ENCODE measurements at places on chromosomes 1 and 21.

DNA sequence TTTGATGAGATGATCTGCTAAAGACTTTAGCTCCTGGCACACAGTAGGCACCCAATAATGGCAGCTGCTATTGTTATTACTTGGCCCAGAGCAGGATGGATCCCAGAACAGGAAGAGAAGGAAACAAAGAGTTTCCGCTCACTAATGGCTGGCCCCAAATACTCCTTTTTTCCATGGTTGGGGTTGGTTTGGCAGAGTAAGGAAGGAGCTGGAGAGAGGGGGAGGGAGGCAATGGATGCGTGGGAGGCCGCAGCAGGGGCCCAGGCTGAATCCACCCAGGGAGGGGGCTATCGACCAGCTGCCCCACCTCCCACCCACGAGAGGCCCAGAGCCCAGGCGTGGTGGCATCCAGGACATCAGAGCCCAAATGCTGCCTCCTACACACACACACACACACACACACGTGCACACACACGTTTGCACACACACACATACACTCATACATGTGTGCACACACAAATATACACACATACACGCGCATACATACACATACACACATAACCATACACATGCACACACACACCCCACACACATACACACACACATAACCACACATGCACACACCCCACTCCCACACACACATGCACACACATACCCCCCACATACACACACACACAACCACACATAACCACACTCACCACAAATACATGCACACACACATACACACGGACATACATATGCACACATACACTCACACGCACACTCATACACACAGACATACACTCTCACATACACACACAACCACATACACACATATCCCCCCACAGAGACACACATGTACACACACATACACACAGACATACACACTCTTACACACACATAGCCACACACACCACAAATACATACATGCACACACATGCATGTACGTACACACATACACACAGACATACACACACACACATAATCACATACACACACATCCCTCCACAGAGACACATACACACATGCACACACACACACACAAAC lies 25.2 kb downstream of the C1QB start:
- no peaks in the 10 kb centered on the region for H3K4me1 ChIP-seq
- no peak overlapping the region for H3K27ac ChIP-seq
- DNase-seq, result no peak
- H3K4me3 ChIP-seq, result no peak overlapping the region
- no peaks in the 10 kb centered on the region for H3K36me3 ChIP-seq

DNA sequence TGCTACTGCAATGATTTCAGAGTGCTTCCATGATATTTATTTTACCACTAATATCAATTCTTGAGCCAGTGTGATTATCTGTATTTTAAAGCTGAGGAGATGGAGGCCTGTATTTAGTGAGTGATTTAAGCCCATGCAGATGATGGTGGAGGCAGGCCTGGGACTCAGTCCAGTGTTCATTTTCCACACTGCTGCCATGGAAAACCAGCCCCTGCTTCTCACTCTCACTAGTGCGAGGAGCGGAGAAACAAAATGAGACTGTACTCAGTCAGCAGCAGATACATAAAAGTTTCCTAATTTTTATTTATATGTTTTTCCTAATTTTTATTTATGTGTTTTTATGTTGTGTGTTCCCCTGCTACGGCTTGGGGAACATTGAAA lies 32.8 kb downstream of the LRRC8B start:
- H3K4me1 ChIP-seq, result peaks cover 54% of the 10 kb centered on the region
- no peak overlapping the region for H3K27ac ChIP-seq
- no peaks in the 10 kb centered on the region for H3K27me3 ChIP-seq
- no peak overlapping the region for H3K4me3 ChIP-seq
- H3K36me3 ChIP-seq, result peaks cover 72% of the 10 kb centered on the region

GRCh38 chr1:98429965-98430443 lies 231.5 kb upstream of the SNX7 start:
- H3K4me3 ChIP-seq, result no peak overlapping the region
- no peak for DNase-seq
- H3K27ac ChIP-seq, result no peak overlapping the region
- H3K36me3 ChIP-seq, result no peaks in the 10 kb centered on the region
- no peaks in the 10 kb centered on the region for H3K4me1 ChIP-seq

- H3K27me3 ChIP-seq, result no peaks in the 10 kb centered on the region
- no peak overlapping the region for H3K27ac ChIP-seq
- H3K4me3 ChIP-seq, result no peak overlapping the region
- DNase-seq, result no peak
- H3K36me3 ChIP-seq, result peaks cover 30% of the 10 kb centered on the region
These were observed 97.6 kb downstream of the ZZZ3 start for GRCh38 chr1:77584884-77585283.

DNA sequence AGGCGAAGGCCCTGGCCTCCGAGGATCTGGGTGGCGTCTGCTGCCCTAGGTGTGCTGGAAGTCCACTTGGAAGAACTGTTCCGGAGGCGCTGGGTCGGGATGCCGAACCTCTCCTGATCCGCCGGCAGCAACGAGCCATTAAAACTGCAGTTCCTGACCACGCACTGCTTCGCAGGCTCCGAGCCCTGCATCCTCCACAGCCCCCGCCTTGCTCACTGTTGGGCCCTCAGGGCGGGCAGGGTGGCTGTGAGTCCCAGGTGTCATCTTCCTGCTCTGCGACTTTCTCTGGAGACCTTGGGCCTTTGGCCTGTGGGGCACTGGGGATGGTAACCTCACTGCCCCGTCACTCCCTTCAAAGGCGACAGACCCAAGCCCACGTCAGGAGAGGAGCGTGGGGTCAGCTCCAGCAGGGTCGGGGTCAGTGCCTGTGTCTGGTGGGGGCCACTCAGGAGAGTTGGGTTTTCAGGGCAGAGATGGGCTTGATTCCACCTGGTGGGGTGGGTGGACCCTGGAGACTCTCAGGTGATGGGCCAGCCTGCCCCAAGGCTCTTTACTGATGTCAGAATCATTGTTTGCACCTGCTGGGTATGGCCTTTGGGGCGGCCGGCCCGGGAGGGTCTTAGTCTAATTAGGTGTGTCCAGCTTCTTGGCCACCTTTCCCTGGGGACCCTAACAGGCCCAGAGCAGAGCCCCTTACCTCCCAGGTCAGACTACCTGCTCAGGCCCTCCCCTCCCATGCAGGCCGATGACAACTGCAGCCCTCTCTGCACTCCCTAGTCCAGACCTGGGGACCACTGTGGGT lies 3.1 kb downstream of the PRXL2B start:
- H3K27me3 ChIP-seq, result no peaks in the 10 kb centered on the region
- DNase-seq, result no peak
- H3K36me3 ChIP-seq, result peaks cover 8% of the 10 kb centered on the region
- H3K4me1 ChIP-seq, result peaks cover 5% of the 10 kb centered on the region
- H3K4me3 ChIP-seq, result no peak overlapping the region

DNA sequence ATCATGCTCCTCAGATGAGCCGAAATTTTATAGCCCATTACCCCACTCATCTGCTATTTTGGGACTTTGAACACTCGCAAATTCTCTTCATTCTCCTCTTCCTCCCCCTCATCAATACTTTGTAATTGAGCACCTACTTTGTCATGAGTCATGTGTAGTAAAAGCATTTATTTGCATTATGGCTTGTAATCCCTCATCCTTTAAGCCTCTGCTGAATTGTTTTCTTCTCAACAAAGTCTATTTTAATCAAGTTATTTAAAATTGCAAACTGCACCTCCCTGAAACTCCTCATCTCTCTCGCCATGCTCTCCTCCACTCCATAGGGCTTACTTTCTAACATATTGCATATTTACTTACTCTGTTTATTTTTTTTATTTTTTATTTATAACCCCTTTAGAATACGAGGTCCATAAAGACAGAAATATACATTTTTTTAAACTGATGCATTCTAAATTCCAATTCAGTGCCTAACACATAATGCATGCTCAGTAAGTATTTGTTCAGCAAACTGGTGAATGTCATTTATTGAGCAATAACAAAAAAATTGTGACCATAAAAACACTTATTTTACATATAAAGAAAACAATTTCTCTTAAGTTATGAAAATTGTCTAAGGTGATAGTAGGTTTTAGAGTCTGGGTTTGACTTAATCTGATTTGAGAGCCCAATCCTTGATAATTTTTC lies 161.7 kb downstream of the FASLG start:
- no peaks in the 10 kb centered on the region for H3K36me3 ChIP-seq
- DNase-seq, result no peak
- peaks cover 47% of the 10 kb centered on the region for H3K4me1 ChIP-seq

DNA sequence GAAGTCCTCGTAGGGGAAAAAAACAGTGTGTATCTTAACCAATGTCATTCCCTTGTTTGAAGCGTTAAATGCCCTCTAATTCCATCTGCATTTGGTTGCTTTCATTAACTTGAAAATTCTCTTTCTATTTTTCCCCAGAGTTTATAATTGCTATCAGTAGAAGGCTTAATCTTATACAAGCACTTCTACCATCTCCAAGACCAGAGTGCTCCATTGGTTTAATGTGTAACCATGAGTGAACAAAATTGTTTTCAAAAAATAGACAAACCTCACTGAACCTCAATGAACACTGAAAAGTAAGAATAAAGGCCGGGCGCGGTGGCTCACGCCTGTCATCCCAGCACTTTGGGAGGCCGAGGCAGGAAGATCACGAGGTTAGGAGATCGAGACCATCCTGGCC lies 141.3 kb downstream of the RGS7 start:
- no peak for DNase-seq
- H3K4me1 ChIP-seq, result no peaks in the 10 kb centered on the region
- no peak overlapping the region for H3K27ac ChIP-seq
- no peaks in the 10 kb centered on the region for H3K27me3 ChIP-seq

DNA sequence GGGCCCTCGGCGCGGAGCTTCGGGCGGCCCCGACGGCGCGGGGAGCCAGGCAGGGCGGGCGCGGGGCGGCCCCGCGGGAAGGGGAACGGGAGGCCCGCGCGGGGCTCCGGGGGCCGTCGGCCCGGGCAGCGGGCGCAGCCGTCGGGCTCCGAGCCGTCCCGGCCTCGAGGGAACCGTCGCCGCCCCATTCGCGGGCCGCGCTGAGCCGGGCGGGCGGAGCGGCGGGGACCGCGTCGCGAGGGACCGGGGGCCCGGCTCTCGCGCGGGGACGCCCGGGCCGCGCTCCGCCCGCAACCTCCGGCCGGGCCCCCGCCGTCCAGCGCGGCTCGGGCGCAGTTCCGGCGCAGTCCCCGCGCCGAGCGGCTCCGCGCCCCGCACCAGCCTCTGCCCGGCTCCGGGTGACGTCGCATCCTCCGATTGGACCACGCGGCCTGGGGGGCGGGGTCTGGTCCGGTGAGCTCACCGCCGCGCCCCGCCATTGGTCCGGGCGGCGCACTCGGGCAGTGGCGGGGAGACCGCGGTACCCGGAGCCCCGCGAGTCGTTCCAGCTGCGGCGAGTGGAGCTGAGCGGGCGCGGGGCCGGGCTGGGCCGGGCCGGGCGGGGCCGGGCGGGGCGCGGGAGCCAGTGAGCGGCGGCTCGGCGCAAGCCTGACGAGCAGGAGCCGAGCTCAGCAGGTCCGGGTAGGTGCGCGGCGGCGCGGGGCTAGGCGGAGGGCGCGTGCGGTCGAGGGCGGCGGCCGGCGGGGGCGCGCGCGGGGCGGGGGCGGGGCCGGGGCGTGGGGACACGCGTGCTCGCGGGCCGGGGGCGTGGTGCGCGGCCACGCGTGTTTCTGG lies 66.7 kb upstream of the VAMP3 start:
- H3K4me3 ChIP-seq, result peak overlapping the region; percentile 66
- H3K27ac ChIP-seq, result no peak overlapping the region
- peaks cover 10% of the 10 kb centered on the region for H3K4me1 ChIP-seq
- H3K27me3 ChIP-seq, result peaks cover 50% of the 10 kb centered on the region

GRCh38 chr1:93961906-93962305 lies 52.7 kb upstream of the GCLM start:
- H3K27ac ChIP-seq, result no peak overlapping the region
- peaks cover 9% of the 10 kb centered on the region for H3K4me1 ChIP-seq
- peaks cover 5% of the 10 kb centered on the region for H3K27me3 ChIP-seq
- no peaks in the 10 kb centered on the region for H3K36me3 ChIP-seq

- H3K4me1 ChIP-seq, result peaks cover 51% of the 10 kb centered on the region
- peak overlapping the region; percentile 66 for H3K27ac ChIP-seq
- no peak overlapping the region for H3K4me3 ChIP-seq
- H3K36me3 ChIP-seq, result peaks cover 11% of the 10 kb centered on the region
- no peaks in the 10 kb centered on the region for H3K27me3 ChIP-seq
- peak; percentile 61 for DNase-seq
These were observed 49.3 kb downstream of the AZIN2 start for GRCh38 chr1:33130297-33130696.

GRCh38 chr1:195951313-195951712 lies 656.9 kb downstream of the KCNT2 start:
- H3K4me3 ChIP-seq, result no peak overlapping the region
- H3K27me3 ChIP-seq, result no peaks in the 10 kb centered on the region
- no peak overlapping the region for H3K27ac ChIP-seq

- no peak for DNase-seq
- H3K4me1 ChIP-seq, result peaks cover 2% of the 10 kb centered on the region
- H3K27ac ChIP-seq, result no peak overlapping the region
- H3K27me3 ChIP-seq, result no peaks in the 10 kb centered on the region
- H3K36me3 ChIP-seq, result peaks cover 10% of the 10 kb centered on the region
These were observed 48.6 kb upstream of the RGL1 start for GRCh38 chr1:183756326-183756725.

Measured in activated CD8-positive, alpha-beta T cell treated with anti-CD3 and anti-CD28 coated beads for 36 hours (primary cell).